ENCODE measurements at places on chromosomes 6 and 20. TPM values are rescaled to one million over a fixed set of nuclear protein-coding genes. Genes with fewer than 3 reads are reported as not detected.

- H3K4me3 ChIP-seq = peak overlapping the region; percentile 53
- no peak for DNase-seq
- H3K27me3 ChIP-seq = no peaks in the 10 kb centered on the region
- no peak overlapping the region for H3K27ac ChIP-seq
These were observed 1.9 kb upstream of the PAQR8 start for GRCh38 chr6:52360028-52360427.

DNA sequence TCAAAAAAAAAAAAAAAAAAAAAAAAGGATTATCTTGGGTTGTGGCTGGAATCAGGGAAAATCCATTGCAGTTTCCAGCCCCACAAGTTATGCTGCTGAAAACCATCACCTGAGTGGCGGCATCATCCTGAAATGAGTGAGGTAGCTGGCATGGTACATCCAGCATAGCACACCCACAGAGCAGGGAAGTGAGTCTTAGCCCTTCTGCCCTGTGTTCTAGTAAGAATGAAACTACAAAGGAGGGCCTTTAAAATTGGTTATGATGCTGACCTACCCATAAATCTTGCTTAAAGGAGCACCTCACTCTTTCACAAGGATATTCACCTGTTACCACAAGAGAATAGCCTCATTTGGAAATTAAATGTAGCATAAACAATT, 119.2 kb downstream of the NFATC2 start:
- no peaks in the 10 kb centered on the region for H3K27me3 ChIP-seq
- no peak overlapping the region for H3K27ac ChIP-seq
- H3K4me3 ChIP-seq = no peak overlapping the region
- DNase-seq = no peak

DNA sequence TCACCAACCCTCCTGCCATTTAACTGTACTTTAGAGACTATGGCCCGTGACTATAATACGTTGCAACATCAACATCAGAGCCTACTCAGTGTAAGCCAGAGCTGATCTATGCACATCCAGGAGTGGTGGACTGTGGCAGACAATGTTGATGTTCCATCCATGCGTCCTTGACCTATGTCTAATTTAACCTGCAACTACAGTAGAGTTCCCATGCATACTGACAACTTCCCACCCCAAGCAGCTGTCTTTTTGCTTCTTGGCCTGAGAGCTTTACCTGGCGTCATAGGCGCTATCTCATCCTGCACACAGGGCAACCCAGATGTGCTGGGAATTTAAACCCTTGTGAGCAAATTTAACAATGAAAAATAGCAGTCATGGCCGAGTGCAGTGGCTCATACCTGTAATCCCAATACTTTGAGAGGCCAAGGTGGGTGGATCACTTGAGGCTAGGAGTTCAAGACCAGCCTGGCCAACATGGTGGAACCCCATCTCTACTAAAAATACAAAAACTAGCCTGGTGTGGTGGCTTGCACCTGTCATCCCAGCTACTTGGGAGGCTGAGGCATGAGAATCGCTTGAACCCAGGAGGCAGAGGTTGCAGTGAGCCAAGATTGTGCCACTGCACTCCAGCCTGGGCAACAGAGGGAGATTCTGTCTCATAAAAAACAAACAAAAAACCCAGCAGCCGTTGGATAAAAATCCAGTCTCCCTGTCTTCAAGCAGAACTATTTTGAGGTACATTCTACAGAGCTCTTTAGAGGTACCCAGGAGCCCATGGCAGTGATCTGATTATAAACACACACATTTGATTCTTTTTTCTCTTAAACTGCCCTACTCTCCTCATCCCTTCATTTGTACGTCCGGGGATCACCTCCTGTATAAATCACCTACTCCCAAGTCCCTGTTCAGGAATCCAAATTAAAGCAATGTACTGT, 22.0 kb downstream of the PERP start:
- no peak overlapping the region for H3K27ac ChIP-seq
- H3K36me3 ChIP-seq = no peaks in the 10 kb centered on the region
- H3K27me3 ChIP-seq = peaks cover 36% of the 10 kb centered on the region
- no peaks in the 10 kb centered on the region for H3K4me1 ChIP-seq
- H3K4me3 ChIP-seq = no peak overlapping the region

DNA sequence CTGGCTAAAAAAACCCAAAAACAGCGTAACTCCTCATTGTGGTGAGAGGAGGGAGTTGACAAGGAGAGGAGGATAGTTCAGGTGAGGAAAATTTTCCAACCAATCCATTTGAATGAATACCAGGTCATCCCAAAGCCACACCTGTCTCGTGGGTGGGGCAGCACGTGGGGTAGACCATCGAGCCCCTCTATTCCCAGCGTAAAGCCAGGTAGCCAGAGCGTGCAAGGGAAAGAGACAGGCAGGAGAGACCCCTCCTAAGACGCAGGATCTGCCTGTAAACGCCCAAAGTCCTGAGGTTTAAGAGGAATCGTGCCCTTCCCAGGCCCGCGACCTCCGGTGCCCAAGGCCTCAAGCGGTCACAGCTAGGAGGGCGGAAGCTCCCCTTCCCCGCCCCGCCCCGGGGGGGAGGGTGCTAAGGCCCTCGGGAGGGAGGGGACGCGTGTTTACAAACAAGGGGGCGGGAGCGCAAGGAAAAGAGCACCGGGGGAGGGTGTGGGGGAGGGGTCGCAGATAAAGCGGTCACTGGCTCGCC, 712 bp downstream of the RXRB start:
- no peaks in the 10 kb centered on the region for H3K27me3 ChIP-seq
- no peak for DNase-seq
- H3K36me3 ChIP-seq = peaks cover 13% of the 10 kb centered on the region
- H3K27ac ChIP-seq = peak overlapping the region; percentile 75
- peaks cover 75% of the 10 kb centered on the region for H3K4me1 ChIP-seq

GRCh38 chr6:25477006-25477590, 174.9 kb upstream of the SCGN start:
- H3K27ac ChIP-seq = no peak overlapping the region
- peaks cover 15% of the 10 kb centered on the region for H3K36me3 ChIP-seq
- H3K4me1 ChIP-seq = peaks cover 6% of the 10 kb centered on the region
- H3K27me3 ChIP-seq = no peaks in the 10 kb centered on the region

- H3K27me3 ChIP-seq = peaks cover 15% of the 10 kb centered on the region
- no peaks in the 10 kb centered on the region for H3K36me3 ChIP-seq
- no peak for DNase-seq
- peaks cover 16% of the 10 kb centered on the region for H3K4me1 ChIP-seq
- H3K4me3 ChIP-seq = peak overlapping the region; percentile 100
- no peak overlapping the region for H3K27ac ChIP-seq
These were observed 5.2 kb upstream of the FOXO3 start for GRCh38 chr6:108555399-108556052.

- peak overlapping the region; percentile 96 for H3K4me3 ChIP-seq
- peaks cover 13% of the 10 kb centered on the region for H3K4me1 ChIP-seq
- no peaks in the 10 kb centered on the region for H3K27me3 ChIP-seq
- DNase-seq = no peak
- peaks cover 8% of the 10 kb centered on the region for H3K36me3 ChIP-seq
These were observed 634 bp downstream of the ITPA start for GRCh38 chr20:3209946-3210317.

- peaks cover 20% of the 10 kb centered on the region for H3K27me3 ChIP-seq
- H3K4me1 ChIP-seq = no peaks in the 10 kb centered on the region
- H3K36me3 ChIP-seq = no peaks in the 10 kb centered on the region
- no peak overlapping the region for H3K27ac ChIP-seq
These were observed 807 bp upstream of the OTOR start for GRCh38 chr20:16747291-16747811.

GRCh38 chr6:33633462-33634158, 12.5 kb downstream of the ITPR3 start:
- peaks cover 5% of the 10 kb centered on the region for H3K36me3 ChIP-seq
- peaks cover 77% of the 10 kb centered on the region for H3K4me1 ChIP-seq
- peak; percentile 64 for DNase-seq
- H3K27ac ChIP-seq = peak overlapping the region; percentile 77

- H3K27me3 ChIP-seq = peaks cover 10% of the 10 kb centered on the region
- peak overlapping the region; percentile 66 for H3K27ac ChIP-seq
- H3K36me3 ChIP-seq = no peaks in the 10 kb centered on the region
- DNase-seq = no peak
- H3K4me1 ChIP-seq = peaks cover 7% of the 10 kb centered on the region
These were observed 35.6 kb upstream of the KCNK16 start for GRCh38 chr6:39357998-39358686.

The SLC22A23 gene
- polyA plus RNA-seq = not detected

The BPIFB2 gene
- not detected for polyA plus RNA-seq

The ID4 gene
- not detected for polyA plus RNA-seq

The AHCY gene
- 33.9 TPM for polyA plus RNA-seq

The NRSN1 gene
- not detected for polyA plus RNA-seq

The MLN gene
- not detected for polyA plus RNA-seq

Data from naive B cell (primary cell).